ENCODE measurements at places on chromosomes 3 and 15.
A peak's percentile ranks its signal among the peaks of the same experiment; 100 is the strongest.

DNA sequence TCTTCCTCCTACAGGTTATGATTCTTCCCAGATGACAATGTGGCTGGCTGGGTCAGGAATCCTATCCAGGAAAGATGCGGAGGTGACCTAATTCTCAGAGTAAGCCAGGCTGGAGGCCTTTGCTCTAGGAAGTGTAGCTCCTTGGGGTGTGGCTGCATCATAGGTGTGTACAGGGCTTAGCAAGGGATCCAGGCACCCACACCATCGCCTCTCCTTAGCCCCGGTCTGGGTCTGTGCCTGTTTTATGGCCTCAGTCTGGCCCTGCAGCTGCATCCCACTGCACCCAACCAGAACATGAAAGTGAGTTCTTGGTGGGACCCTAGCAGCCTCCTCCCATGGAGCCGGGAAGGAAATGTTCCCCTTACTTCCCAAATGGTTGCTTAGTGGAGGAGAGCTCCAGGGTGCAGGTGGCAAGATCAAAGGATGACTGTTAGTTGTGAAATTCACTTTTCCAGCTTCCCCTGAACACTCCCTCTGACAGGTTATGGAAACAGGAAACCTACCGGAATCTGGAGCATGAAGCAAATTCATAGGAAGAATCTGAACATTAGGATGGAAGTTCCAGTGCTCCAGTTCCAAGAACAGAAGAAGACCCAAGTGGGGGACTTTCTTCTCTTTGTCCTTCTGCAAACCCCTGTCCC, 2.7 kb upstream of the AMOTL2 start:
- H3K27me3 ChIP-seq: peaks cover 33% of the 10 kb centered on the region
- H3K4me1 ChIP-seq: peaks cover 58% of the 10 kb centered on the region
- H3K27ac ChIP-seq: no peak overlapping the region
- DNase-seq: no peak
- H3K36me3 ChIP-seq: peaks cover 4% of the 10 kb centered on the region

GRCh38 chr15:71114066-71114680, 1.1 kb upstream of the THSD4 start:
- H3K4me3 ChIP-seq: peak overlapping the region; percentile 80
- peak overlapping the region; percentile 80 for H3K27ac ChIP-seq
- peaks cover 68% of the 10 kb centered on the region for H3K4me1 ChIP-seq
- no peaks in the 10 kb centered on the region for H3K36me3 ChIP-seq
- DNase-seq: no peak
- peaks cover 34% of the 10 kb centered on the region for H3K27me3 ChIP-seq

- no peaks in the 10 kb centered on the region for H3K27me3 ChIP-seq
- peak; percentile 59 for DNase-seq
- H3K27ac ChIP-seq: peak overlapping the region; percentile 95
- no peak overlapping the region for H3K4me3 ChIP-seq
These were observed 47.3 kb downstream of the AMOTL2 start for GRCh38 chr3:134326760-134327593.

DNA sequence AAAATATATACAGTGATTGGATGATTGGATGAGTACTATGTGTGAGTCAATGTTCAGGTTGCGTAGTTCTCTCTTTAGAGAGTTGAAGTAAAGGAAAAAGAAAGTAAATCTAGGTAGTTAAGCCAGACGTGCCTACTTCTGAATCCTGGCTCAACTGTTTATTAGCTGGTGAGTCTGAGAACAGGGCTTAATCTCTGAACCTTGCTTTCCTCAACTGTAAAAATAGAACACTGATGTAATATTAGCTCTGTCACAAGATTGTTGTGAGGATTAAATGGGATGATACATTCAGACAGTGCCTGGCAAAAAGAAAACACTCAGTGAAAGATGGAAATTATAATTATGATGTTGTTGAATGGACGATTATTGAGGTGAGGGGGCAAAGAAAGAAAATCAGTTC, 413.4 kb downstream of the MAGI1 start:
- no peak for DNase-seq
- no peaks in the 10 kb centered on the region for H3K27me3 ChIP-seq
- no peak overlapping the region for H3K27ac ChIP-seq

GRCh38 chr15:85421116-85421925, 40.9 kb downstream of the AKAP13 start:
- peaks cover 23% of the 10 kb centered on the region for H3K4me1 ChIP-seq
- no peaks in the 10 kb centered on the region for H3K27me3 ChIP-seq
- H3K4me3 ChIP-seq: no peak overlapping the region

- H3K4me3 ChIP-seq: no peak overlapping the region
- H3K4me1 ChIP-seq: no peaks in the 10 kb centered on the region
- H3K36me3 ChIP-seq: peaks cover 71% of the 10 kb centered on the region
- H3K27me3 ChIP-seq: no peaks in the 10 kb centered on the region
- H3K27ac ChIP-seq: no peak overlapping the region
- DNase-seq: no peak
These were observed 8.1 kb upstream of the RCCD1 start for GRCh38 chr15:90946538-90946937.

DNA sequence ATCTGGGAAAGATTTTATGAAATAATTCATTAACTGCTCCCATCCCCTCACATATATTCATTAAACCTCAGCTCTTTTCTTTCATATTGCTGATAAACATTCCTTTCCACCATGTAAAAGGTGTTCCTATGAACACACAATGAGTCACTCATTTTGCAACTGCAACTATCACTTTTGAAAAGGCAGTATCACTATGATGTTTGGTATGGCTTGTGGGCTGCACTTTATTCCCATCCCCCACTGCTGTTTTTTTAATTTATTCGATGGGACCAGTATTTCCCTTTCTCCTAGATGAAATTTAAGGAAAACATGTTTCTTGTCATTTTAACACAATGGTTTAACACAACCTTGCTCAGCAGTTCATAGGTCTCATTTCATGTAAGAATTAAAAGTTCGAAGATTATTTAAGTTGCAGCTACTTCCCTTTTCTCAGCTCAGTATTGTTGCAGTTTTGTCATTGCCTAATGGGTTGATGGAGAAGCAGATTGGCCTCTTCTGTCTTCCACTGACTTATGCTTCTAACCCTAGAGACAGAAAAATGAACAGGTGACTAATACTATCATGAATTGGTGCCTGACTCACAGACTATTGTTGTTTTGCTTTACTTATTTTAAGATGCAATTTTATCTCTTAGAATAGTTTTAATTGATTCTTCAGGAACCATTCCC, 280.3 kb downstream of the ZPLD1 start:
- no peaks in the 10 kb centered on the region for H3K27me3 ChIP-seq
- no peak for DNase-seq
- no peaks in the 10 kb centered on the region for H3K4me1 ChIP-seq
- H3K27ac ChIP-seq: no peak overlapping the region
